LHCN-M2 (cell line): ENCODE measurements at places on chromosomes 1 and 21. TPM values are rescaled to one million over a fixed set of nuclear protein-coding genes. Genes with fewer than 3 reads are reported as not detected.

The GJA8 gene
- not detected in 2 replicates for total RNA-seq

GRCh38 chr1:183760661-183761060 lies 44.3 kb upstream of the RGL1 start:
- DNase-seq, result no peak

DNA sequence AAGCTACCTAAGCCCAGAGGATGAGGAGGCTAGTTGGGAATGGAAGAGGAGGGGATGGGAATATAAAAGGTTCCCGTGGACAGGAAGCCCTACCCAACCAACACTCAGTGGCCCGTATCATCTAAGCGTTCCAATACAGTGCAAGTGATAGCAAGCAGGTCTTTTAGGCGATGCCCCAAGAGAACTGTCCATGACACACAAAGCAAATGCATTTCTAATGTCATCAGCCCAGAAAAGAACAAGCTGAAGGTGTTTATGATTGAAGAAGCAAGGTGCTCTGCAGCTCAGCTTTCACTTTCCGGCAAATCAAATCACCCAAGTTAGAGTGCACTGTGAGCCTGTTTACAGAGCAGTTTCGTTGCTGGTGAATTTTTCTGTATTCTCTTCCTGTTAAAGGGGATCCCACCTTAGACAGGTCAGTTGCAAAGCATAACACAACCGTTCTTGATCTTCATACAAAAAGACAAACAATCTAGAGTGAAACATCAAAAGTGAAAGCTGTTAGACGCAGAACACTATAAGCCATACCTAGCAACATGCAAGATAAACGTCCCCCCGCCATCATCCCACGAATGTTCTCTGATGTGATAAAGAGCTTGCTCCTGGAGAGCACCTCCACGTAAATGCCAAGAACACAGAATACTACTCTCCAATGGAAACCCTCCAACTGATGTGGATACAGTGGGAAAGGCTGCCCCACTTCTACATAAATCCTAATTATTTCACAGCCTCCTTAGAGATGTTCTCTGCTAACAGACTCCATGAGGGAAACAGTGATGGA lies 54.0 kb downstream of the PGBD5 start:
- no peak for DNase-seq

DNA sequence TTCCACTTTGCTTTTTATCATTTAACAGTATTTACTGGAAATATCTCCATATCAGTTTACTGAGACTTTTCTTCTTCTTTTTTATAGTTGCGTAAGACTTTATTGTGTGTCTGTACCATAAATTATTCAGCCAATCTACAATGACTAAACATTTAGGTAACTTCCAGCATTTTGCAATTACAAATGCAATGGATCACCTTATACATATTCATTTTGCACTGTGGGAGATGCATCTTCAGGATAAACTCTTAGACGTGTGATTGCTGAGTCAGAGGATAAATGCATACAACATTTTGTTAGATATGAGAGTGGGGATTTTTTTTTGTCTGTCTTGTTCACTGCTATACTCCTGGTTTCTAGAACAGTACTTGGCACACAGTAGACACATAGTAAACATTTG lies 95.7 kb upstream of the GCLM start:
- no peak for DNase-seq

GRCh38 chr1:226407497-226408284 lies at the start of gene PARP1:
Gene PARP1, minus strand, starts transcription at chr1:226408093. Its CDS starts 164 bp downstream, at chr1:226407929.
- peak; percentile 76 for DNase-seq

GRCh38 chr1:159981351-159982055 lies 27.5 kb upstream of the SLAMF9 start:
- no peak for DNase-seq

DNA sequence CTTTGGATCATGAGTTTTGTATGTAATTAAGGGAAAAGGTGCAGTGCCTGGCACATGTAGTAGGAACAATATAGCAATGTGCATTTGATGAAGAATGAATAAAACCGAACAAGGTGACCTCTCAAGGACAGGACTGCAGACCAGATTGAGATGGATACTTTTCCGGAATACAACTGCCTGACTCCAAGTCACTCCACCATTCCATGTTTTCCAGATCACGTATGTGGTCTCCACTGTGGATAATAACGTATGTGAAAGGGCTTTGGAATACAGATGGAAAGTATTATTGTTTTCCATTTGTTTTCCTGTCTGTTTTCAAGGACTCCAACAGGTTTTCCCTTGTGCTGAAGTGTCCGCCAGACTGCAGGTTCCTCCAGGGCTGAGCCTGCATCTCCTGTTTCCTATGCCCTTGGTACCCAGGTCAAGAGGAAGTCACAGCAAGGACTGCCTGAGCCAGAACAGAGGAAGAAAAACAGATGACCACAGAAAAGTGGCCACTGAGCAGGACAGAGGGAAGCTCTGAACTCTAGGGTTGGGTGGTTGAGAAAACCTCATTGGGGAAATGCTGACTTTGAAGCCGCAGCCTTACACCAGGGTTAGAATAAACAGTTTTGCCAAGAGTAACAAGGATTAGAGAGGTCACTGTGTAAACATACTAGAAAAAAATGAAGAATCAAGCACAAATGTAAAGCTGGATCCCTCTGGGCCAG lies 4.0 kb downstream of the CFAP45 start:
- no peak for DNase-seq
